ENCODE measurements at places on chromosomes 1 and 21.

GRCh38 chr1:81880781-81881180, 80.0 kb downstream of the ADGRL2 start:
- no peaks in the 10 kb centered on the region for H3K36me3 ChIP-seq
- H3K4me1 ChIP-seq = peaks cover 34% of the 10 kb centered on the region
- H3K27me3 ChIP-seq = no peaks in the 10 kb centered on the region
- no peak for DNase-seq

DNA sequence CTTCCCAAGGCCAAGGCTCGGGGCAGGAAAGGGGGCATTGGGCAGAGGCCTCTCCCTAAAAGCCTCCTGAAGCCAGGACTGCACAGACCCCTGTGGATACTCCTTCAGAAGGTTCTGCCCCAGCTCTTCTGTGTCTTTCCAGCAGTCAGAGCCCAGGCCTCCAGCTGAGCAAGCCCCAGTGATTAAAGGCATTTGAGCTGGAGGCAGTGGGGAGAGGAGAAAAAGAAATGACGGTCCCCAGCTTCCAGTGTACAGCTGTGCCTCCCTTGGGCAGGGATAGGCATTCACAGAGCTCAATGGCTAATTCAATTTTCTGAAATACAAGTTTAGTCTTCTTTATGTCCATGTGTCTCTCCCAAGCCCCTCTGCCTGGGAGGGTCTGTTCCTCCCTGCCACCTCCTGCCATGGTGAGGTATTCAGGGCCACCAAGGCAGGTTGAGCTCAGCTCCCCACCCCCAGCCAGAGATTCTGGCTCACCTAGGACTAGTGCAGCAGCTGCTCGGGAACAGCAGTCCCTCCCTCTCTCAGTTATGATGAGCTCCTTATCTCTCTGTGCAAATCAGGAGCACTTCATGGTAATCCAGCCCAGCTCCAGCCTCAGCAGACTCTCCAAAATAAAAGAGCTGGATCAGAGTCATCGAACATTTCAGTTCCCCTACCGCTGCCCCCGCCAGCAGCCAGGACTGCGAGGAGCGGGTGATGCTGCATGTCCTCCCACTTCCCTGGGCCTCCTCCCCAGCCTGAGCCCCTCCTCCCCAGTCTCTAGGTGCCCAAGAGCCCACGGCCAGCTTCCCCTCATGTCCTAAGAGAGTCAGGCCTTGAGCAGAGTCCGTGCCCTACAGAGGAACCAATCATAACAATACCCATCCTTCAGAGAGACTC, 208.4 kb upstream of the ZC3H12A start:
- H3K27ac ChIP-seq = no peak overlapping the region
- H3K36me3 ChIP-seq = no peaks in the 10 kb centered on the region
- H3K27me3 ChIP-seq = no peaks in the 10 kb centered on the region
- no peak overlapping the region for H3K4me3 ChIP-seq
- DNase-seq = no peak

GRCh38 chr1:108503062-108503733, 53.1 kb downstream of the NBPF6 start:
- no peak overlapping the region for H3K4me3 ChIP-seq
- no peaks in the 10 kb centered on the region for H3K27me3 ChIP-seq
- DNase-seq = no peak

DNA sequence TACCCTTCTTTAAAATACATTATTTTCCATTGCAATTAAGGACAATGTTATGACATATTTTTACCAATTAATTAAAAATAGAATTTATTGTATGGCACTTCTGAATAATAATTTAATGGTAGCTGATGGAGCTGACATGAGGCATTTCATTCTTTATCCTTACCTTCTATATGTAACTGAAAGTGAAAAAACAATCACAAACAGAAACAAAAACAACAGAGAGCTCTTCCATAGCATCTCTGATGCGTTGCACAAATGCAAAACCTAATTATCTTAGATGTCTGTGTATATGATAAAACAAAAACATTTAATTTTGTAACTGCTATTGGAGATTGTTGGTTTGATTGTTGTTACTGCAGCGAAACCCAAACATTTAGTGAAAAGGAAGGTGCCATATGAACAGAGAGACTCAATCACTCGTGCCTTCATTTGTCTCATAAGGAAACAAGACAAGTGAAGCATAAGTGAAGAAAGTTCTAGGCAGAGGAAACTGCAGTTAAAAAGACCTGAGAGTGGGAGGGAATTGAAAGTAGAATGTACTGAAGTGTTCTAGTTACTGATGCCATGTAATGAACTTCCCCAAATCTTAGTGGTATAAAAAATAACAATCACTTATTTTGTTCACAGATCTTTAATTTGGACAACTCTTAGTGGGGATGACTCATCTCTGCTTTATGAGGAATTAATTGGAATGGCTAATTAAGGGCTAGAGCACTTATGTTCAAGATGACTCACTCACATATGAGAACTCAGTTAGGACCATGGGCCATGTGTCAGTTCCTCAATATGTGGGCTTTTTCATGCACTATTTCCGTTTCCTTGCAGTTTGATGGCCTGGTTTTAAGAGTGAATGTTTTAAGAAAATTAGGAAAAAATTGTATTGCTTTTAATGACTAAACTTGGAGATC, 245.0 kb upstream of the OLFM3 start:
- no peak for DNase-seq
- H3K27ac ChIP-seq = no peak overlapping the region
- no peak overlapping the region for H3K4me3 ChIP-seq
- no peaks in the 10 kb centered on the region for H3K4me1 ChIP-seq

GRCh38 chr1:21289700-21290545, at the start of gene ECE1:
Gene ECE1, minus strand, starts transcription at chr1:21290463. Its CDS starts 49 bp downstream, at chr1:21290414.
- H3K4me3 ChIP-seq = peak within 1 kb of the TSS; percentile 40
- H3K27ac ChIP-seq = peak within 1 kb of the TSS; percentile 34
- DNase-seq = peak; percentile 73

Data from right lobe of liver (tissue), 6 donors.